AG04450 (cell line): ENCODE measurements at places on chromosomes 13 and 19.

DNA sequence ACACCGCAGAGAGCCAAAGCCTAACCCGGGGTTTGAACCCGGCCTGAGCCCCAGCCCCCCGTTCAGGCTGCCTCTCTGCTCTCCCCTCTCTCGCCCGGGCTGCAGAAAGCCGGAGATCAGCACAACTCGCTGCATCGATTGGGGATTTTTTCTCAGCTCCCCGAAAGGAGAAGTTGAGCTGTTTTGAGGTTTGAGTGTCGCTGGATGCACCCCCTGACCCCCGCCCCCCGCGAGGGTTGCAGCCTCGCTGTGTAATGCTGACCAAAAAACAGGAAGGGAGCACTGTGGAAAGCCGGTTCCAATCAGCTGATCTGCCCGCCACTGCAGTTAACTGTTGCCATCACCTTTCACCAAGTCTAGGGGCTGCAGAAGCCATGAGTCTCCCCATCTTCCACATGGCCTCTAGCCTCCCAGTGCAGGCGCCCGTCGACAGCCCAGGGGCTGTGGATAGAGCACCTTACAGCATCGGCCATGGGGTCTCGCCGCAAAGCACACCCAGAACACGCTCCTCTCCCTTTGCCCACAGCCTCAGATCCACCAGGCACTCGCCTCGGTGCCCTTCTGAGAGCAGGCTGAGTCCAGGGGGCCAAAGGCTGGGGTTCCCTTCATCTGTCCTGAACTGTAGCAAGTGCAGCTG is 34.5 kb downstream of the MYO9B start:
- no peak for DNase-seq

DNA sequence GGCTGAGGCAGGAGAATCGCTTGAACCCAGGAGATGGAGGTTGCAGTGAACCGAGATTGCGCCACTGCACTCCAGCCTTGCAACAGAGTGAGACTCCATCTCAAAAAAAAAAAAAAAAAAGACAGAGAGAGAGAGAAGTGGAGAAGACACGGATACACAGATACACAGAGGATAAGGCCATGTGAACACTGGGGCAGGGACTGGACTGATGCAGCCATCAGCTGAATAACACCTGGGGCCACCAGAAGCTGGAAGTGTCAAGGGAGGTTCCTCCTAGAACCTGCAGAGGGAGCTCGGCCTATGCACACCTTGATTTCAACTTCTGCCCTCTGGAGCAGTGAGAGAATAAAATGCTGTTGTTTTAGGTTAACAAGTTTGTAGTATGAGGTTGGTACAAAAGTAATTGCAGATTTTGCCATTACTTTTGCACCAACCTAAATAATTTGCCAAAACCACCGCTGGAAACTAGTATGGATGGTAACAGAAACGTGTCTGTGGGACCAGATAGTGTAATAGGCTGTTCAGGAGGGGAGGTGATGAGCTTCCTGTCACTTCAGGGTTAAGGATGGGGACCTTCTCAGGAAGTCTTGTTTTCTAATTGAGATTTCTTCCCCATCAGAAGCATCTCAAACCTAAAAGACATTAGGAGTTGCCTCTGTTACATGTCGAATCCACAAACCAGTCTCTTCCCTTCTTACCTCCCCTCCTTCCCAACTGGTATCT is 36.4 kb upstream of the IGSF23 start:
- DNase-seq: no peak

GRCh38 chr19:7973883-7974282 is 30.4 kb upstream of the TIMM44 start:
- DNase-seq: no peak

GRCh38 chr19:16112778-16113177 is 1.1 kb downstream of the RAB8A start:
- no peak for DNase-seq

- DNase-seq: no peak
Observed at GRCh38 chr13:102091231-102091630, 310.6 kb downstream of the FGF14 start.

DNA sequence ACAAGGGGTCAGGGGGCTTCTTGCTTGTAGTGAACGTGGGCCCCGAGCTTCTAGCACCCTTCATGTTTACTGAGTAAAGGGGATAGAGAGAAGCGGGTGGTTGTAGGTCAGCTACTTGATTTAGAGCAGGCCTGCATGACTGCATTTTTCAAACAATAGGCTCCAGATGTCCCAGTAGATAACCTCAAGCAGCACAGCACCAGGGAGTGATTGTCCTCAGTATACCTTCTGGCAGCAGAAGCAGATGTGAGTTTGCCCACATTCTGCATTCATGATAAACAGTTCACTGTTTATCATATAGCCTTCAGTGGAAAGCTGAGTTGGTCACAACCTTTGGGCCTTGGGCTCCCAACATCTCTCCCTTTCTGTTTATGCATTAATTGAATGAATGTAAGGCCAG is 4.8 kb downstream of the ZNF439 start:
- no peak for DNase-seq

DNA sequence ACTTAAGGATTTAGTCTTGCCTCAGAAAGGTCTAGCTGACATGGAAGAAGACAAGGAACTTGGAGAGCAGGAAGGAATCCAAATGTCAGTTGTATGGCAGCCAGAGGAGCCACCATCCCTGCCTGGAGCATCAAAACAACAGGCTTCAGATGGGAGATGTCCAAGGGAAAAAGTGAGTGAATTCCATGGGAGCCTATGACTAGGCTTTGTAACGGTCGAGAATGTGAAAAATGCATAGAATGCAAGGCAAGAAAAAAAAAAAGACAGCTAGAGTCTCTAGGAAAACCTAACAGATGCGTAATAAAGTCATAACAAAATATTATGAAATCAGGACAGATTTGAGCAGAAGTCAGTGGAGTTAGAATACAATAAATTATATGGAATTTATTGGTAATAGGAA is 183.7 kb upstream of the LSM14A start:
- DNase-seq: no peak

GRCh38 chr13:112182846-112183531 is 116.0 kb downstream of the SOX1 start:
- no peak for DNase-seq

- DNase-seq: no peak
Observed at GRCh38 chr13:80755910-80756309, 415.0 kb upstream of the SPRY2 start.

GRCh38 chr19:35885225-35885738 is 15.1 kb downstream of the NFKBID start:
- DNase-seq: no peak

DNA sequence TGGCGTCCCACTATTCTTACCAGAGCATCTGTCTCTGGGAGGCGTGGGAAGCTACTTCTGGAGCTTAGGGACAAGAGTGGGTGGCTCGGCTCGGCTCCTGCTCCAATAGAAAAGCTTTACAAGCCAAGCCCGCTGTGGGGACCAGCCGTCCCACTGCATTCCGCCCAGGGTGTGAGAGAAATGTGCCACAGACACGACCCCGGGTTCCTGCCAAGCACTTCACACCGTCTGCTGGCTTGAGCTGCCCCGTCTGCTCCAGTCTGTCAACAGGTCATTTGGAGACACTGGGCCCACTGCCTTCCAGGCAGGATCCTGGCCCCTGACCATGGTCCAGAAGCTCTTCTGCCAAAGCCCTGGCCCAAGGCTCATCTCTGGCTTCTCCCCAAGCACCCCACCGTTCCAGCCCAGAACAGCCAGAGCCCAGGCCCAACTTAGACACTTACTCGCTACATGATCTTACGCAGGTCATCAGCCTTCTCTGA is 6.5 kb upstream of the FKRP start:
- no peak for DNase-seq

GRCh38 chr13:103213152-103213551 is 146.9 kb upstream of the SLC10A2 start:
- no peak for DNase-seq

DNA sequence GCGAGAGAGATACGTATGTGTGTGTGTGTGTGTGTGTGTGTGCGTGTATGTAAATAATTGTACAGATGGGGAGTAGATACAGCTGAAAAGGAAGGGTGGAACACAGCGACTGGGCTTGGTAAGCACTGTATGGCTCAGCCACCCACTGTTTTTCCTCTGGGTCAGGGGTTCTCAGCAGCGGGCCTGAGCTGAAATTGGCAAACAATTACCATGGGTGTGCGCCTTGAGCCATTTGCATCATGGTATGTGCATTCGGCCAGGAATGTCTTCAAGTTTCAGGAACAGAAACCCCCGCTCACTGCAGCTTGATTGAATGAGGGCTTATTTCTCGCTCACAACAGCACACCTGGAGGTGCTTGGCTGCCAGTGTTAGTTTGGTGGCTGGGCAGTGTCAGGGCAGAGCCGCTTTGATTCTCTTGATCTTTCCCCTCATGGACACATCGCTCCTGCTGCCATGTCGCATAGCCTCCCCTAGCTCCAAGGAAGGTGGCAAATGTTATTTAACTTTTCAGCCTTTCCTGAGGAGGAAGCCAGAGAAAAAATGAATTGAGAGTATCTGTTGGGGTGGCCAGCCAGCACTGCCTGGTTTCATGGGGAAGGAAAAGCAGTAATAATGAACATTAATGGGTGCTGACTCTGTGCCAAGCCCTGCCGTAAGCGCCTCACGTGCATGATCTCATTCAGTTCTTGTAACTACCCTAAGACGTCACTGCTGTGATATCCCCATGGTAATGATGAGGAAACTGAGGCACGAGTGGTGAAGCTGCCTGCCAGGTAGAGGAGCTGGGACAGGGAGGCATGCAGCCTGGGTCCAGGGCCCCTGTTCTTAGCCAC is 126.9 kb downstream of the SIPA1L3 start:
- no peak for DNase-seq

DNA sequence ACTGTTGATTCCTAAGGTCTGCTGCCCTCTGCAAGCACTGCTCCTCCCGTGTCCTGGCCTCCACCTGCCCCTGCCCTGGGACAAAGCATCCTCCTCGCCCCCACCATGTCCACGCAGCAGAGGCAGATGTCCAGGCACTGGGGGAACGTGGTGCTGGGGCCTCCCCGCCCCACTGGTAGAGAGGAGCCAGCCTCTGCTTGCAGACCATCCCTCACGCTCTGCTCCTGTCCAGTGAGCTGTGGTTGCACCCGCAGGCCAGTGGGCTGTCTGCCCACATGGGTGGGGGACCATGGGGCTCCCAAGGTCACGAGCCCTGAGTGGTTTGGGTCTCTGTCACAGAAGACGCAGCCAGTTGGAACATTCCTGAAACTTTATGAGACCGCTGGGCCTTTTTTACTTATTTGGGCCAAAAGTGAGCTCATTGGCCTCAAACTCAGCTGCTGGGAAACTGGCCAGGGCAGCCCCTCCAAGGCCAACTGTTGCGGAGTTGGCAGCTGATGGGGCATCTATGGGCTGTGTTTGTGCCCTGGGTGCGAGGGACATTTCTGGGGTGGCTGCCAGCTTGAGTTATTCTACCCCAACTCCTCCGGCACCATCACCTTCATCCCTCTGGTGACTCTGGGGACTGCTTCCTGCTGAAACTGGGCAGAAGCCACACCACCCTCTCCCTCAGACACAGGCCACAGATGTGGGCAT is 64.8 kb upstream of the F7 start:
- DNase-seq: no peak

DNA sequence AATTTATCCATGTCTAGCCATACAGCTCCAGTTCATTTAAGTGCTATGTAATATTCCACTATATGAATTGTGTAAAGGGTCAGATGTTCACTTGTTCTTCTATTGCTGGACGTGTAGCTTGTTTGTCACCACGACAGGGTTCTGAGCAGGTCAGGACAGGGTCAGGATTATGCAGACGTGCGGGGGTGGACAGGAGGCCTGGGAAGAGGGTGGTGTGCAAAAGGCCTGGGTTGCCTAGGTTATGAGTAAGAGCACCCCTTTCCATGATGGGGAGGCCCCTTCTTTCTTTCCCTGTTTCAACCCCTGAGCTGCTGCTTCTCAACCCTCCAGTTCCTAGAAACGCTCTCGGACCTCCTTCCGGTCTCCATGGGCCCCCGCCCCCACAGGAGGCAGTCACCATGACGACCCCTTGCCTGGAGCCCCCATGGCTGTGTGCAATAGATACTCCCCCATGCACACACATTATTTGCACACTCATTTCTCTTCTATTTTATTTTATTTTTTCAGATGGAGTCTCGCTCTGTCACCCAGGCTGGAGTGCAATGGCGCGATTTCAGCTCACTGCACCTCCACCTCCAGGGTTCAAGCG is 2.0 kb downstream of the EXOC3L2 start:
- DNase-seq: no peak

GRCh38 chr19:51059715-51060114 is 5.2 kb downstream of the KLK13 start:
- no peak for DNase-seq

DNA sequence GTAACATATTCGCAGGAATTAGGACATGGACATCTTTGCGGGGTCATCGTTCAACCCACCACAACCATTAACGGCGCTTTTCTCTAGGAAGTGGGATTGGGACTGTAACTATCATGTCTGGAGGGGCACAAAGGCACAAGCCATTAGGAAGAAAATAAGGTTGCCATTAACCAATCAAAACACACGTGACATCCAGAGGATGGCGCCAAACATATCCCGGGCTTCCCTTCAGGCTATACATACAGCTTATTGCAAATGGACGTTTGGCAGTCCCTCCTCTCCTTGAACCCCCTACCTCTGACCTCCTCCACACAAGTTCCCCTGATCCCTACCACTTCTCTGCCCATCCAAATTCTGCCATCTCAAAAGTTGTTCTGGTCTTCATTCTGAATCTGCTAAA is 26.6 kb upstream of the GSX1 start:
- DNase-seq: no peak

GRCh38 chr19:53102756-53103233 is 427 bp downstream of the ZNF160 start:
- no peak for DNase-seq

- peak; percentile 91 for DNase-seq
Observed at GRCh38 chr19:20565321-20566018, at the start of gene ZNF737. Gene ZNF737, minus strand, starts transcription at chr19:20565781. Its CDS starts 141 bp downstream, at chr19:20565640.

GRCh38 chr13:59843040-59843439 is 320.7 kb downstream of the DIAPH3 start:
- DNase-seq: no peak

GRCh38 chr13:91896547-91896946 is 498.1 kb downstream of the GPC5 start:
- no peak for DNase-seq

GRCh38 chr13:111518161-111518792 is 197.8 kb downstream of the TEX29 start:
- no peak for DNase-seq

DNA sequence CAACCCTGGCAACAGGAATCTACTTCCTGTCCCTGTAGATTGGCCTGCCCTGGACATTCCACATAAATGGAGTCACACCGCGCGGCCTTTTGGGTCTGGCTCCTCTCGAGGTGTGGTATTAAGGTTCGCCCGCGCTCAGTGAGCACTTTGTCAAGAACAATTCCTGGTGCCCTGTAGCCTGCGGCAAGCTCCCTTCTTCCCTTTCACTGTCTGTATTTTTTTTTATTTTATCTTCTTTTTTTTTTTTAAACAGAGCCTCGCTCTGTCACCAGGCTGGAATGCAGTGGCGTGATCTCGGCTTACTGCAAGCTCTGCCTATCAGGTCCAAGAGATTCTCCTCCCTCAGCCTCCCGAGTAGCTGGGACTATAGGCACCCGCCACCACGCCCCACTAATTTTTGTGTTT is 28.3 kb downstream of the PEX11G start:
- DNase-seq: no peak
